Activated CD4-positive, alpha-beta T cell treated with anti-CD3 and anti-CD28 coated beads, Interleukin-2, amount 10 ng/mL, durations not matched to agents 7 days and 5 days (primary cell): ENCODE measurements at places on chromosomes 6 and 20. TPM values are rescaled to one million over a fixed set of nuclear protein-coding genes. Genes with fewer than 3 reads are reported as not detected.

RWDD2A gene
- 1.6 TPM for total RNA-seq

C6orf132 gene
- 0.02 TPM for total RNA-seq

SLC17A2 gene
- total RNA-seq, result not detected

TSBP1 gene
- total RNA-seq, result not detected

IL17F gene
- total RNA-seq, result 7.4 TPM

ZSCAN26 gene
- total RNA-seq, result 10.5 TPM

FRS3 gene
- 4.6 TPM for total RNA-seq

GJA10 gene
- total RNA-seq, result not detected

PRND gene
- not detected for total RNA-seq

FKBP1A gene
- total RNA-seq, result 207 TPM

SLC35B3 gene
- 11.5 TPM for total RNA-seq

NCOA6 gene
- 35.0 TPM for total RNA-seq

TAP1 gene
- 396 TPM for total RNA-seq

THBD gene
- not detected for total RNA-seq

LY6G5C gene
- total RNA-seq, result 1.7 TPM

PRSS16 gene
- total RNA-seq, result 1.5 TPM

GRM4 gene
- total RNA-seq, result not detected

ELOVL2 gene
- total RNA-seq, result not detected

ELOVL5 gene
- total RNA-seq, result 152 TPM

ENPP1 gene
- 0.12 TPM for total RNA-seq

CDSN gene
- total RNA-seq, result not detected

KIAA0408 gene
- total RNA-seq, result 4.4 TPM

SUMO4 gene
- 7.9 TPM for total RNA-seq

NDUFAF4 gene
- total RNA-seq, result 34.3 TPM

AIF1 gene
- 54.2 TPM for total RNA-seq

PTCRA gene
- not detected for total RNA-seq

BPIFB1 gene
- total RNA-seq, result not detected

OR2J3 gene
- total RNA-seq, result not detected

FERMT1 gene
- total RNA-seq, result not detected

SLC32A1 gene
- total RNA-seq, result not detected

MCHR2 gene
- total RNA-seq, result not detected

HLA-DPA1 gene
- total RNA-seq, result 29.6 TPM
